ENCODE measurements at places on chromosomes 7 and 10.

DNA sequence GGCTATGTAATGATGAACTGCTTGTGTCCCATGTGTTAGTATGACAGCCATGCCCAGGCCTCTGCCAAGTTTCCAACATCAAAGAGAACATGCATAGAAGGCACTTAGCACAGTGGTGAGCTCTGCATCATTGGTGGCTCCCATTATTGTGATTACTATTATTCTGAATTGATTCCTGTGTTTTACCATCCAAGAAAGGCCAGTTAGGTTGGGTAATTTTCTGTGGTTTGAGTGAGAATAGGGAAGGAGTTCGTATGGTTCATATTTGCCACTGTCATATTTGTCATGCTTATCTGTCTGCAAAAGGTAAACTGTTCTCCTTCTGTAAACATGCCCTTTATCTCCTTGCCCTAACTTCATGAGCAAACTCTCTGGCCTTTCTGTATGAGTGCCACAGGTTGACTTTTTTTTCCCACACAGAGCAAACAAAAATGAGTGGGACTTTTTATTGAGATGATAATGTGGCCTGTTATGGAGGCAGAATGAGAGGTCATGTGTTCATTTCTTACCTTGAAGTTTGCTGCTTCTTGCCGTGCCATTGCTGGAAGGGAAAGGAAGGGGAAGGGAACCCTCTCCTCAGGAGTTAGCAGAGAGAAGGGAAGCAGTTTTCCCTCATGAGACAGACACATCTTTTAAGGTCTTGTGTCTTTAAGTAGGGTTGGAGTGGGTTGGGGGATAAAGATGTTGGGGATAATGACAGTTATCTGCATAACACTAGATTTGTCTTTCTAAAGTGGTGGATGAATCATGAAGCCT lies 301.9 kb downstream of the LRMDA start:
- DNase-seq = no peak

DNA sequence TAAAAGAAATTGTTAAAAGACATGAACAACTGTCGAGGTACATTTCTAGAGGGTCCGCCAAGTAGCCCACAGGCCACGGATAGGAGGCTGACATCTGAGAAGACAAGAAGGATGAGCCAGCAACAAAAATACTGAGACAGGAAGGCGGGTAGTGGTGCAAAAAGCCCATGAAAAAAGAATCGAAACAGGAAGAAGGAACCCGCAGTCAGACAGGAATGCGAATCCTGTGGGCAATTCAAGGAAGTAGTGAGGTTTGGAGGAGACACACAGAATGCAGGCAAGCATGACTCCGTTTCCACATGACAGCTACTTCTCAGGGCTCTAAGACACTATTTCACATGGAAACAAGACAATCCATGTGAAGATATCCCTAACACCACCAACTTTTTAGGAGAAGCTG lies 125.2 kb downstream of the DOCK4 start:
- DNase-seq = no peak

GRCh38 chr10:131746241-131746711 lies 154.5 kb upstream of the PPP2R2D start:
- no peak for DNase-seq

GRCh38 chr7:47702080-47702479 lies 120.2 kb upstream of the TNS3 start:
- no peak for DNase-seq

DNA sequence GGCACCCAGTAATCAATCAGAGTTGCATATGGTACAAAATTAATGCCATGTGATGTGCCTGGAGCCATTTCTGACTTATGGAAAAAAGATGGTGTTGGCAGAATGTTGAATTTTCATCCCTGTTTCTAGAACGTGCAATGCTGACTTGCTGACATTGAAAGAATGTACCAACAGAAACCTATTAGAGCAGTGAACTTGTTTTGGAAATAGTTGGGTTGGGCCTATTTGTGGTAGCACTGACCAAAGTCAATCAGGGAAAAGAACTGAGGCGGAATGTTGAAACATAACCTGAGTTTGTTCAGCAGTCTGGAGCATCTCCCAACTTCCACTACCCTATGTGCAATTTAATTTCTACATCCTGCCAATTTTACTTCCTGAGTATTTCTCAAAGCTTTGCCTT lies 11.7 kb upstream of the KIAA1217 start:
- no peak for DNase-seq

DNA sequence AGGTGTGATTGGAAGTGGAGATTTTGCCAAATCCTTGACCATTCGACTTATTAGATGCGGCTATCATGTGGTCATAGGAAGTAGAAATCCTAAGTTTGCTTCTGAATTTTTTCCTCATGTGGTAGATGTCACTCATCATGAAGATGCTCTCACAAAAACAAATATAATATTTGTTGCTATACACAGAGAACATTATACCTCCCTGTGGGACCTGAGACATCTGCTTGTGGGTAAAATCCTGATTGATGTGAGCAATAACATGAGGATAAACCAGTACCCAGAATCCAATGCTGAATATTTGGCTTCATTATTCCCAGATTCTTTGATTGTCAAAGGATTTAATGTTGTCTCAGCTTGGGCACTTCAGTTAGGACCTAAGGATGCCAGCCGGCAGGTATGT lies 13.6 kb downstream of the STEAP2 start:
- DNase-seq = no peak

- DNase-seq = no peak
Measured at GRCh38 chr7:149569025-149569725, 71.6 kb upstream of the ZNF746 start.

DNA sequence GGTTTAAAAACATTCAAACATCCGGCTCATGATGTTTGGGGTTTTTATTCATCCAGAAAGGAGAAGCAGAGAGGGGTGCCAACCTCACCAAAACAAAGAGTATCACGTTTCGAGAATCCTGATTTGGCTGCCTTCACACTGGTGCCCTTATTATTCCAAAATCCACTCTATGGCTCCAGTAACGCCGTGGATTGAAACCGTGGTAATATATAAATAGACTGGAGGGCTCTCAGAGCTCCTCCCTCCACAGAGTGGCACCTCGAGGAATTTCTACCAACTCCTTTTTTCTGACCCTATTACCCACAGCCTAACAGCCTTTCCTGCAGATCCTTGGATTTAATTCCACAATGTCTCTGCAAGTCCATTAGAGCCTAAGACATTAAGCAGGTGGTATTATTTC lies 353.6 kb downstream of the CRPPA start:
- no peak for DNase-seq

GRCh38 chr7:22146961-22147512 lies 201.3 kb upstream of the CDCA7L start:
- DNase-seq = no peak

DNA sequence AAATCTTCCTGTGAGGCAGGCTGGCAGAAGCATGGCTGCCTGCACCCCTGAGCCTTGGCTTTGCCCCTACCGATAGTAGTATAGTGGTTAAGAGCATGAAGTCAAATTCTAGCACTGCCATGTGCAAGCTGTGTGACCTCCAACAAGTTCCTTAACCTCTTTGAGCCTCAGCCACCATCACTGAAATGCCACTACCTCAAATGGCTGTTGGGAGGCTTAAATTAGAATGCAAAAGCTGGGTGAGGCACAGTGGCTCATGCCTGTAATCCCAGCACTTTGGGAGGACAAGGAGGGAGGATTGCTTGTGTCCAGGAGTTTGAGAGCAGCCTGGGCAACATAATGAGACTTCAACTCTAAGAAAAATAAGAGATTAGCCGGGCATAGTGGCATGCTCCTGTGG lies 8.4 kb downstream of the SFRP5 start:
- no peak for DNase-seq

DNA sequence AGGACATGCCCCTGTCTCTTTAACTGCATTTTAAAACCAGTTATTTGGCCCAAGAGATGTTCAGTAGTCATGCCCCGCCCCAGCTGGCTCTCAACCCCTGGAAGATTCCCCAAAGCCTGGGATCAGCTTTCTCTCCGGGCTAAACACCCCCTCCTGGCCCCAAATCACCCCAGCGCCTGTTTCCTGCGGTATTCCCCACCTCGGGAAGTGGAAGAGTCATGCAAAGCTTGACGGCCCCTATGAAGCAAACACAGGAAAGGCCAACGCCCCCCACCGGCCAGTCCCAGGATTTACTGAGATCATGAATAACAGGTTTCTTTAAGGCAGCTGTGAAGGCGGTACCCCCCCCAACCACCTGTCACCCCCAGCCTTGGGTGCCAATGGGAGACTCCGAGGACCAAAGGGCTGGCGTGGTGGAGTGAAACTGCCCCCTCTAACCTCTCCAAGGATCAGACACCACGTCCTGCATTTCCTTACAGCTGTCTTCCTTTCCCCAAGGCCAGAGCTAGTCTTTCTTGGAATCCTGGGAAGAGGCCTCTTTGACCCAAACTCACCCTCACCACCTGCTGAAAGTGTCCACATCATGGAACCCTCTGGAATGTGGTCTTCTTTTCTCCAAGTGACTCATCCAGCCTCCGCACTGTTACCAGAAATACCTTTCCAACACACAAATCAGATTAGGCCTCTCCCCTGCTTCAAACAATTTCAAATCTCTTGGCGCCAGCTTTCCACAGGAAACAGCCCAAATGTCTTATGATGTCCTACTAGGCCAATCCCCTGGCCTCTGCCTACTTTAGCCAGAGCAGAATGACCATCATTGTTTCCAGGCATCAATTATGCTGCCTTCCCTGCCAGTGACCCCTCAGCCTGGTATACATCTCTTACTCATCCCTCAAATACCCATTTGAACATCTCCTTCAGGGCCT lies 301.5 kb downstream of the ZEB1 start:
- DNase-seq = no peak

GRCh38 chr10:87771871-87772500 lies 46.0 kb downstream of the ATAD1 start:
- DNase-seq = no peak

DNA sequence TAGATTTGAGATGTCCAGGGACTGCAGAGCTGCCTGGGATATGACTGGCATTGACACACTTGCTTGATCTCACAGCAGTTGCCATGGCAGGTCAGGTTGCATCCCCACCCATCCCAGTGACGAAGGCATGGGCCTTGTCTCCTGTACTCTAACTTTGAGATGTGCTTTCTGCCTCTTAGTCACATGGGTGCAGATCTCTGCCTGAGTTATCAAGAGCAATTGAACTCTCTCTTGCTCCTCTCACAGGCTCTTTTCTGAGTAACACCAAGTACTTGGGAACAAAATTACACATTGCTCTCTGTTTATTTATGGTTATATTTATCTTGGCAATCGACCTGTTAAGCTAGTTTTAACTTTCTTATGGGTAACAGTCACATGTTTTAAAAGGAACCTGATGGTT lies 237.3 kb downstream of the NSUN6 start:
- DNase-seq = no peak

DNA sequence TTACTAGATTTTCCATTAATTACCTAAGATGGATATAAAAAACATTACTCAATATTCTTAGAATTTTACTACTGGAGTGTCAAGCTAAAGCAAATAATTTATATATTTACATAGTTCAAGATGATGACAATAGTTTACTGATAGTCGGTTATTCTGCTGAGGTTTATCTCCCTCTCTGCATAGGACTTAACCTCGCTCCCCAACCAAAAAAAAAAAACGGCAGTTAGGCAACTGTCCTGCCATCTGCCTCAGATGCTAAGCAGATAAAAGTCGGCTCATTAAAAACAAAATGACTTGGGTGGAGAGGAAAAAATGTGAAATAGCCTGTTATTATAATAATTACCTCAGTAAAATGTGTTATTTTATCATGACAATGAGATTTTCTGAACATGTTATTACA lies 14.0 kb upstream of the ITGB8 start:
- DNase-seq = no peak

- DNase-seq = peak; percentile 61
Measured at GRCh38 chr7:100965723-100966541, 3.4 kb upstream of the MUC12 start.

DNA sequence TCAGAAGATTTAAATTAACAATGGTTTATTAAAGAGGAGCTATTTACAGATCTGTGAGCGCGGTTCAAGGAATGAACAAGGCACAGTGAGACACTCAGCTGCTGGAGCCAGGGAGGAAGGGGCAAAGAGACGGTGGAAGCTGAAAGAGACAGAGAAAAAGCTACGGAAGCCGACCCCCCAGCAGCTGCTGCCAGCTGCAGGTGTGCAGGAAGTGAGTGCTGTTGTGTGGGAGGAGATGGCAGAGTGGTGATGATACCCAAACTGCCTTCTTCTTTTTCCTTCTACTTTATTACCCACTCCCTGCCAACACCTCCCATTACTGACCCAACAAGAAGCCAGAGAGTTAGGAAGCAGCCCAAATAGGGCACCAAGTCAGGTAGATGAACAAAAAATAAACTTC lies 41.9 kb upstream of the MBL2 start:
- no peak for DNase-seq

GRCh38 chr10:87642988-87643387 lies 16.7 kb upstream of the PAPSS2 start:
- no peak for DNase-seq

DNA sequence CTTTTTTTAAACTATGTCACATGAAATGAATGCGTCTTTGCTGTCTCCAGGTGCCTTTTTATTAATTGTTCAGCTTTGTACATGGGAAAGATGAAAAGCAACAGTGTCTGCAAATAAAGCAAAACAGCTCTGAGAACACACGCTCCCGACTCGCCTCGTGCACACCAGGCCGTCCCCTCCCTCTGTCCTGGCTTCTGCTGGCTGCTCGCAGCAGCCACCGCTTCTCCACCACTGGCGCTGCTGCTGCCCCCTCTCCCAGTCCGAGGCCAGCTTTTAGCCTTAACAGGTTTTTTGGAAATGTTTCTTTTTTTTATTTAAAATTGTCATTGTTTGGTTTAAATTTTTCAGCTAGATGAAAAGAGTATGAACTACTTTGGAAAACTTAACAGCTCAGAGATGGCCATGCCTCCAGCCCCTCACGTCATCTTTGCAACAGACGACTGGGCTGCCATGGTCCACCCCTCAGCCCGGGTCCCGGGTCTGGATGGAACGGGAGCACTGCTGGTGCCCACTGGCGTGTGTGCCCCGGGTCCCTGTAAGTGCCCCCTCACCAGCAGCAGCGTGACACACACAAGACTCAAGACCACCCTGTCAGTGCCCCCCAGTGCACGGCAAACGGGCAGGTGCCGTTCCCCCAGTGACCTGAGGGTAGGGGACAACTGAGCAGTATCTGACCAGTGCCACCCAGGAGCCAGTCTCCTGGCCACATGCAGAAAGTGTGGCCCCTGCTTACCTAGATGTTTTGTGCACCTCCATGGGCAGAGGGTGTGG lies 415.6 kb upstream of the FOXK1 start:
- no peak for DNase-seq

GRCh38 chr7:45402480-45403218 lies 171.5 kb upstream of the ADCY1 start:
- DNase-seq = no peak

- DNase-seq = no peak
Measured at GRCh38 chr7:102396710-102397019, 502 bp downstream of the PRKRIP1 start.

- no peak for DNase-seq
Measured at GRCh38 chr7:119935418-119936025, 337.5 kb upstream of the KCND2 start.

Data from activated CD4-positive, alpha-beta T cell treated with anti-CD3 and anti-CD28 coated beads, Interleukin-2, amount 50 U/mL, for 4 hours (primary cell).